ENCODE measurements at places on chromosomes 11 and 22. TPM values are rescaled to one million over a fixed set of nuclear protein-coding genes. Genes with fewer than 3 reads are reported as not detected.

GRCh38 chr11:75563978-75564552 lies 2.0 kb downstream of the SERPINH1 start:
- H3K4me3 ChIP-seq = peak overlapping the region; percentile 87
- DNase-seq = peak; percentile 84
- H3K36me3 ChIP-seq = peaks cover 35% of the 10 kb centered on the region
- H3K4me1 ChIP-seq = no peaks in the 10 kb centered on the region

The SLC5A12 gene
- total RNA-seq = 1.7 TPM

DNA sequence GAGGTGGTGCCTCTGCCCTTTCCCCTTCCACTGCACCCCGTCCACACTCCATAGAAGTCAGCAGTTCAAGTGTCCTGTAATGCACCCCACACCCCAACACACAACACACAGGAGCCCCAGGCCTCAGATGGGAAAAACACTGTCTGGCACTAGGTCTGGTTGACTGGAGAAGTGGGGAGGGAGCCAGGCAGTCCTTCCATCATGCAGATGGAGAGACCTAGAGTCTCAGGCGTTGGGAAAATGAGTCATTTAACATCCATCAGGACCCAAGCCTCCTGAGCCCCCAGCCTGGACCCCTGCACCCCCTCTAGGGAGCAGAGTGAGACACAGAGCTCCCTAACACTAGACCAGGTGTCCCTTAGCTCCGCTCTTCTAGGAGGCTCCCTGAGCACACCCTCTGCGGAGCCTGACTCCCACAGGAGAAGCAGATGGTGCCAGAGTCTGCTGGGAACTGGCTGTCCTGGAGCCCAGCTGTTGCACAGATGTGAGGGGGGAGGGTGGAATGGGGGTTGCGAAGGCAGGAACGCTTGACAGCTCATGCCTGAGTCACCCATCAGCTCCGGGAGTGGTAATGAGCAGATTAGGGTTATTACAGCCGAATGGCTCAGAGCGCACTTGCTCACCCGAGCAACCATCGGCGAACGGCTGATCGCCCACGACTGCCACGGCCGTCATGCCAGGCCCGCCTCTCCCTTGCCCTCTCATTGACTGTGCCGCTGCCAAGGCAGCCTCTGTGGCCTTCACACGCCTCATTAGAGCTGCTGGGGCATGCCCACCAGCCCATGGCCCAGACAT lies 22.1 kb upstream of the SYT7 start:
- H3K36me3 ChIP-seq = no peaks in the 10 kb centered on the region
- peak overlapping the region; percentile 47 for H3K27ac ChIP-seq
- H3K4me1 ChIP-seq = peaks cover 31% of the 10 kb centered on the region
- DNase-seq = peak; percentile 87

- H3K4me3 ChIP-seq = no peak overlapping the region
- no peaks in the 10 kb centered on the region for H3K4me1 ChIP-seq
- H3K27me3 ChIP-seq = peaks cover 7% of the 10 kb centered on the region
- DNase-seq = no peak
These were observed 20.1 kb downstream of the OVOL1 start for GRCh38 chr11:65806979-65807378.

- peak overlapping the region; percentile 88 for H3K27ac ChIP-seq
- DNase-seq = no peak
- H3K4me3 ChIP-seq = no peak overlapping the region
- H3K4me1 ChIP-seq = no peaks in the 10 kb centered on the region
- H3K27me3 ChIP-seq = no peaks in the 10 kb centered on the region
- no peaks in the 10 kb centered on the region for H3K36me3 ChIP-seq
These were observed 89.0 kb downstream of the RELT start for GRCh38 chr11:73465023-73465675.

GRCh38 chr11:3674189-3674588 lies 3.0 kb upstream of the CHRNA10 start:
- peaks cover 6% of the 10 kb centered on the region for H3K4me1 ChIP-seq
- H3K27me3 ChIP-seq = no peaks in the 10 kb centered on the region
- no peak overlapping the region for H3K4me3 ChIP-seq

- H3K27ac ChIP-seq = no peak overlapping the region
- no peak for DNase-seq
- no peaks in the 10 kb centered on the region for H3K36me3 ChIP-seq
- H3K4me3 ChIP-seq = no peak overlapping the region
- H3K27me3 ChIP-seq = no peaks in the 10 kb centered on the region
- no peaks in the 10 kb centered on the region for H3K4me1 ChIP-seq
These were observed 78.0 kb downstream of the TRAF6 start for GRCh38 chr11:36432093-36432469.

The KRTAP5-8 gene
- not detected for total RNA-seq

The VSIG10L2 gene
- not detected for total RNA-seq

- no peak for DNase-seq
- H3K4me1 ChIP-seq = peaks cover 11% of the 10 kb centered on the region
- no peak overlapping the region for H3K4me3 ChIP-seq
- no peaks in the 10 kb centered on the region for H3K27me3 ChIP-seq
- H3K36me3 ChIP-seq = no peaks in the 10 kb centered on the region
These were observed 3.4 kb downstream of the KIRREL3 start for GRCh38 chr11:126997196-126997595.

The GDPD4 gene
- not detected for total RNA-seq

GRCh38 chr22:19807914-19808872 lies 46.5 kb downstream of the GNB1L start:
- H3K4me1 ChIP-seq = no peaks in the 10 kb centered on the region
- no peaks in the 10 kb centered on the region for H3K27me3 ChIP-seq
- no peak overlapping the region for H3K4me3 ChIP-seq
- no peak overlapping the region for H3K27ac ChIP-seq

- no peak overlapping the region for H3K27ac ChIP-seq
- H3K36me3 ChIP-seq = no peaks in the 10 kb centered on the region
- no peak for DNase-seq
These were observed 214.0 kb upstream of the B3GAT1 start for GRCh38 chr11:134626032-134626431.

The GLYAT gene
- total RNA-seq = not detected

DNA sequence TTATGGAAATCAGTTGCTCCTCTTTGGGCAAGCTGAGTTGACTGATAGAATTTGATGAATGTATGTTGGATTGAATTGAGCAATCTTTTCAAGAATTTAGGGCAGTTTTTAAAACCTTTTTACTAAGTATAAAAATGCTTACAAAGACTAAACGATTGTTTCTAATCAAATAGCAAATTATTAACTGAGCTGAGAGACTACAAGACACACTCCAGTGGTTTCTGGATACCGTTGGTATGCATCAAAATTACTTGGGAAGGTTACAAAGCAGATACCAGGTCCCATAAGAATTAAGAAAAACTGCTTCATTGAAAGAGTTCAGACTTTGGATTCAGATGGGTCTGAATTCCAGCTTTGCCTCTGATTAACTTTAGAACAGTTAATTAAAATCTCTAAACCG lies 721.4 kb downstream of the FAM181B start:
- H3K27ac ChIP-seq = no peak overlapping the region
- no peaks in the 10 kb centered on the region for H3K27me3 ChIP-seq
- H3K4me1 ChIP-seq = no peaks in the 10 kb centered on the region

DNA sequence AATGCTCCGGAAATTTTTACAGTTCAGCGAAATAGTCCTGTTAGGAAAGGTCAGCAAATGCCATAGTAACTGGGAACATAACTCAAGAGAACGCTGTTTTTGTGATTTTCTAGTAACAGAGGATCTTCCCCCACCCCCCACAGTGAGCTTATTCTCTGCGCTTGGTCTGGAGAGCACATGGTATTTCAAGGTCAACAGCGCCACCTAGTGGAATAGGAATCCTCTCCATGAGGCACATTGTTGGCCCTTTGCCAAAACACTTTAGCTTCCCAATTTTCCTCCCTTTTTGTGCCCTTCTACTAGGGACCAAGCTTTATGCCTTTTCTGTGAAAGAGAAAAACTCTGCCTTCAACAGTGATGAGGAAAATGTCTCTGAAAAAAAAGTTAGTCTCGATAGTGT lies 13.2 kb upstream of the OR4C12 start:
- H3K36me3 ChIP-seq = no peaks in the 10 kb centered on the region
- H3K4me3 ChIP-seq = no peak overlapping the region
- no peaks in the 10 kb centered on the region for H3K27me3 ChIP-seq
- no peaks in the 10 kb centered on the region for H3K4me1 ChIP-seq
- H3K27ac ChIP-seq = no peak overlapping the region
- DNase-seq = no peak

DNA sequence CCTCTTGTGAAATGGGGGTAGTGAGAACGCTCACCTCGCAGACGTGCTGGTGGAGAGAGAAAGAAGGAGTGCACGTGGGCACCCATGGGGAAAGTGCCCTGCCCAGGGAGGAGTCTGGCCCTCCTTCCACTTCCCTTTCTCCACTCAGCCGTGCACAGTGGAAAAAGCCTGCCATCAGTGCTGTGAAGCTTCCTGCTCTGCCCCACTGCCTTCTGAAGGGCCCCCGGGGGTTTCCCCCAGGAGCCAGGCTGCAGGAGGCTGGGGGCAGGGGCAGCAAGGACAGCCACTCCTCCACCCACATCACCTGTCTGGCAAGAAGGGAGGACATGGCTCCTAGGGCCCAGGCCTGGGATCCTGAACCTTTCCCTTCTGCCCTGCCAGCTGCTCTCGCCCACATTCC lies 7.6 kb downstream of the TP53I11 start:
- no peaks in the 10 kb centered on the region for H3K4me1 ChIP-seq
- H3K27me3 ChIP-seq = no peaks in the 10 kb centered on the region
- DNase-seq = no peak

- no peak for DNase-seq
- H3K4me3 ChIP-seq = no peak overlapping the region
- H3K4me1 ChIP-seq = no peaks in the 10 kb centered on the region
- no peaks in the 10 kb centered on the region for H3K36me3 ChIP-seq
These were observed 42.7 kb downstream of the SHANK2 start for GRCh38 chr11:71209656-71210055.

All from right atrium auricular region (tissue), 2 donors.